GM23248 (cell line): ENCODE measurements at places on chromosomes 2 and 18. TPM values are rescaled to one million over a fixed set of nuclear protein-coding genes. Genes with fewer than 3 reads are reported as not detected.
A peak's percentile ranks its signal among the peaks of the same experiment; 100 is the strongest.

MAP3K20 gene
- polyA plus RNA-seq = 68.9 and 71.6 TPM in 2 replicates

GRCh38 chr2:88659538-88659915 lies 31.9 kb upstream of the RPIA start:
- peak overlapping the region; percentile 43 for H3K4me3 ChIP-seq
- DNase-seq = peak; percentile 72
- H3K36me3 ChIP-seq = no peaks in the 10 kb centered on the region
- peak overlapping the region; percentile 72 for H3K27ac ChIP-seq

PLCD4 gene
- 1.6 TPM in 2 replicates for polyA plus RNA-seq

- DNase-seq = no peak
- H3K4me1 ChIP-seq = no peaks in the 10 kb centered on the region
- H3K36me3 ChIP-seq = no peaks in the 10 kb centered on the region
- H3K4me3 ChIP-seq = no peak overlapping the region
- no peak overlapping the region for H3K27ac ChIP-seq
Measured at GRCh38 chr18:27181726-27182125, 3.4 kb downstream of the CHST9 start.

ORMDL1 gene
- polyA plus RNA-seq = 133 and 150 TPM in 2 replicates

GRCh38 chr2:152694161-152694661 lies 23.1 kb downstream of the PRPF40A start:
- H3K36me3 ChIP-seq = peaks cover 21% of the 10 kb centered on the region
- H3K4me1 ChIP-seq = peaks cover 19% of the 10 kb centered on the region
- H3K4me3 ChIP-seq = peak overlapping the region; percentile 38
- no peaks in the 10 kb centered on the region for H3K27me3 ChIP-seq

DNA sequence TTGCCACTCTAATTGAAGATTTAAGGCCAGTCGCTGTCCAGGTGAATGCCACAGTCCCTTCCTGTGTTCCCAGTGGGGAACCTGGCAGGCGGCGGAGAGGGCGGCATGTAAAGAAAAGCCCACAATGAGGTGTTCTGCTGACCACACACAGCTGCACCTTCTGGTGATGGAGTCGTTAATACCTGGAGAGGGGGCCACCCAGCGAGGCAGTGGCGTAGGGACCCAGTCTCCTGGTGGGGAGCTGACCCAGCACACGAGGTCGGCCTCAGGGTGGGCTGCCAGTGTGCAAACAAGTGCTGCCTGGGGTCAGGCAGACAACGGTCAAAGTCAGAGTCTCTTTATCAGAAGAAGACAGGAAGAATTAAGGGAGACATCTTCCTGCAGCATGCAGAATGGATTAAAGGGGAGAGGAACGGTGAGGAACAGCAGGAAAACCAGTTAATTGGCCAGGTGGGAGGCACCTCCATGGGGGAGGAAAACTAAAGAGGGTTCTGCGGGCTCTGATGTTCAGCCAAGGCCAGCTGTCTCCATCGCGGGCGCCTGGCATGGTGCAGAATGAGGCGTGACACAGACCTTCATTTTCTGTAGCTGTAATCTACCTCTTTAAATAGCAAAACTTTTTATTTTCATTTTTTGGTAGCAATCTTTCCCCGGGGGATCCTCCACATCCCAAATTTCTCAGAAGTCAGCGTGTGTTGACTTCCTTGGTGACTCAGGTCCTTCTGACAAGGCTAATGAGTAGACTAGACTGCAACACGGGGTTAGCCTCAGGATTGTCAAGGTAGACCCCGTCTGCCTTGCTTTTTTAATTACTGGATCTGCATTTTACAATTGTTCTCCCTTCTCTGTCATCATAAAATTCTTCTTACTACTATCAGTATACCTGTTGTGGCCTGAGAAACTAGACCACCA lies 78.3 kb downstream of the SMAD7 start:
- H3K27ac ChIP-seq = peak overlapping the region; percentile 86
- H3K27me3 ChIP-seq = no peaks in the 10 kb centered on the region
- DNase-seq = peak; percentile 77
- peak overlapping the region; percentile 23; the same call in 1 of the 2 replicates for H3K4me3 ChIP-seq
- H3K4me1 ChIP-seq = peaks cover 20% of the 10 kb centered on the region
- H3K36me3 ChIP-seq = no peaks in the 10 kb centered on the region
